Germinal center (tissue), 1 donor: ENCODE measurements at places on chromosomes 2 and 18.

DNA sequence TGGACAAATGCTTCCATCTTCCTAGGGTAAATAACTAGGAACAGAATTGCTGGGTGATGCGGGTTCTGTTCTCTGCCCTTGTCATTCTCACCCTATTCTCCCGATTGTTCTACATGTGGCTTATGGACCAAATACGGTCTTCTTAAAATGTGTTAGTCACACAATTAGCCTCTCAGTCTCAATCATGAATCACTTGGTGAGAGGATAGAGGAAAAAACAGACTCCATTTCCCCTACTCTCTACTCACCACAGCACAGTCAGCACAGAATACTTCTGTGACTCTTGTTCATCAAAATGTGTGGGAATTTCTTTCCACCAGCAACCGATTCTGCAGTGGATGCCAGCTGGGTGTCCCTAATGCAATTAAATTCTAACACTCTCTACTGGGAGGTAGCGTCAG is 125.2 kb downstream of the SH3BP4 start:
- DNase-seq = no peak

DNA sequence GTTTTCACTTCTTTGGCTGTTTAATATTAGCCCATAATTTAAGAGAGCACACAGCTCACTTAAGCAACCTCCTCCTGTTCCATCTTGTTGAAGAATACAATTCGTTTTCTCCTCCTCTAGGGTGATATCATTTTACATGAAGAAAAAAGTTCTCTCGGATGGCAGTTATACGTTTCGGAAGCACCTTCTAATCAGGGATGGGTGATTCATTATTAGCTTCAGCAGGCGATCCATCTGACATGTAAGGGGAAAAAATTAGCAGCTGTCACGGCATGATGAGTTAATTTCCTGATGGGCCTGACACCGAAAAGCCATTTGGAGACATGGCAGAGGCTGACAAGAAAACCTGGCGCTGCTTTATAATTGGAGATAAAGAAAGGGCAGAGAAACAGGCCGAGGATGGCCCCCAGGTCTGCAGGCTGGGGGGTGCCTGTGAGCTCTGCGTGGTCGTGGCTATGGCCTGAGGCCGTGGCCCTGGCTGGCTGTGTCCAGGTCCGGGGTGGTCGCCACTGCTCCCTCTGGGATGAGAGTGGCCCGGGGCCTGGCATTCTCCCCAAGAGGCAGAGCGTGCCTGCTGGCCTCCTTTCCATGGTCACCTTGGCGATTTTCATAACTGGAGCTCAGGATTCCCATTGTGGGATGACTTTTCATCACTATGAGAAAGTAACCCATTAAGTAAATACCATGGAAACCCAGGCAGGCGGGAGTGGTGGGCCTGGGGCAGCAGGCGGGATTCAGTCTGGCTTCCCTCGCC is 140.1 kb downstream of the PTGR3 start:
- no peak for DNase-seq

- no peak for DNase-seq
Observed at GRCh38 chr2:135337071-135337470, 193.9 kb downstream of the ZRANB3 start.

GRCh38 chr2:71417300-71418202 is 35.8 kb upstream of the DYSF start:
- DNase-seq = no peak

- DNase-seq = no peak
Observed at GRCh38 chr2:120897399-120897798, 161.7 kb downstream of the GLI2 start.

DNA sequence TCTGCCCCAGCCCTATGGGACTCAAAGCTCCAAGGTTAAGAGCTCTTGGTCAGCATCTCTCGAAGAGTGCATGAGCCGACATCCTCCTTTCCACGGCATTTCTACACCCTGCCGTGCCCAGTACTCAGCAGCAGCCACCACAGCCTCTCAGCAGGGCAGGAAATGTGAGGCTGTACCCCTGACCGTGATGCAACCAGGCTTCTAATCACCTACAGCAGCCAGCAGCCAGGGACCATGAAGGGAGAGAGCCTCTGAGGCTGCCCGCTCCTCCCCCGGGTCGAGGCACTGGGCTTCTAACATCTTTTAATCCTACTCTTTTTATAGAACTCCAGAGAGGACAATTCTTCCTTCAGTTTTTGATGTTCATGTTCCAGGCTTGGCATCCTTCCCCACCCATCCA is 6.5 kb downstream of the CYS1 start:
- no peak for DNase-seq

- DNase-seq = no peak
Observed at GRCh38 chr2:125746321-125747164, 909.4 kb upstream of the GYPC start.

- DNase-seq = no peak
Observed at GRCh38 chr2:171319164-171319810, 114.5 kb downstream of the METTL8 start.

- no peak for DNase-seq
Observed at GRCh38 chr2:70397186-70397585, 95.3 kb upstream of the FAM136A start.

GRCh38 chr18:37853706-37854105 is 288.1 kb upstream of the CELF4 start:
- no peak for DNase-seq

GRCh38 chr2:187644981-187645380 is 90.7 kb upstream of the TFPI start:
- DNase-seq = no peak

GRCh38 chr2:224584111-224584784 is 915 bp downstream of the CUL3 start:
- DNase-seq = peak; percentile 31

GRCh38 chr18:39453356-39453755 is 1887.8 kb upstream of the CELF4 start:
- no peak for DNase-seq

DNA sequence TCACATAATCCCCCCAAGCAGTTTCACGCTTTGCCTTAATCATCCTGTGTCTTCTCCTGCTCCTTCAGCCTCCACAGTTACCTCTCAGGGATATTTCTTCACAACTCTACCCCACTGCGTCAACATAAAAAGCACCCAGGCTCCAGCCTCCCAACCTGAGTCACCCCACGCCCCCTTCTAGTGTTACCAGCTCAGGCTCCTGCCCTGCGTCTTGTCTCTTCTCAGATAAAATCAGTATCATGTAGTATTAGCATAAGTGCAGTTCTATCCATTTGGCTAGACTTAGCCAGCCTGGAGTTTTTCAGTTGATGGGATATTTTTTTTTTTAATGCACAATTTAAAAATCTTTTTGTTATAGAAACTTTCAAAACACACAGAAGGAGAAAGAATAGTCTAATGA is 9.6 kb upstream of the PELI1 start:
- DNase-seq = no peak

DNA sequence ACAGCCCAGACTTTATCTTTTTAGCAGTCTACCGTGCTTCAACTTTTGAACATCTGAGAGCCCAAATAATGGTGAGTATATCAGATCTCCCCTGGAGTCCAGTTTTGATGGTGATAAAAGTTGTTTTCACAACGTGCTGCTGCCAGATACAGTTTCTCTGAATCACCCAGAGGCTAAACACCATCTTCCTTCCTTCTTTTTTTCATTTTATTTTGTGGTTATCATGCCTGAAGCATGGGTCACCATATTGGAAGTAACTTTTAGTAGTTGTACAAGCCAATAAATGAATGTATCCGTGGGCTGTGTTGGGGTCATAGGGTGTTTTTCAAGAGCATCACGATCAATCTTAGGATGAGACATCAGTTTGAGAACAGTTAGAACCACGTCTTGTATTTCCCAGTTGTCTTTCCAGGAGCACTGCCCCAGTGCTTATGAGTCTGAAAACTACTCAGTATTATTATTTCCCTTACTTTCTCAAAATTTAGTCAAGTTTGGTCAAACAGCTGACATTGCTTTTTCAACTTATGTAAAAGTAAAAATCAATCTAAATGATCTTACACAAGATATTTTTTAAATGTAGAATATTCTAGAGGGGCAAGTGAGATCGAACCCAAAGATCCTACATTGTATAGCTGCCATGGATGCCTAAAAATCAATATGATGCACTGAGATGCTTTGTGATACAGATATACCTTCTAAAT is 311.4 kb downstream of the CTNNA2 start:
- no peak for DNase-seq

GRCh38 chr2:69615078-69615625 is 28.4 kb downstream of the AAK1 start:
- DNase-seq = no peak

DNA sequence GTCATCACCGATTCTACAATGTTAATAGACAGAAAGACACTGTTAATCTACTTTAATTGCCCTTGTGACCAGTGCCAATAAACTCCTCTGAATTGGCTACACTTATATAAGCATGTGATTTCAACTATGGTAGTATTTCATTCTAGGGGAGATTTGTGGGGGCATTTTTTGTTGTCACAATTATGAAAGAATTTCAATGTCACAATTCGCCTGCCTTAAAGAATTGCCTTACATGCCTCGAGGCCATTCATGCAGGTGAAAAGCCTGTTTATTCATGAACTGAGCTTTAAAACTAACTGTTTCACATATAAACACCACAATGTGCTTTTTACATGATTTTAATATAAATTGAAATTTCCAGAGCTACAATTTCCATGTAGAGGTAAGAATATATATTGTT is 162.8 kb downstream of the GCA start:
- no peak for DNase-seq

- DNase-seq = no peak
Observed at GRCh38 chr2:73593680-73594079, 48.5 kb downstream of the NAT8 start.

GRCh38 chr2:53770264-53770663 is 2.7 kb downstream of the CHAC2 start:
- no peak for DNase-seq

GRCh38 chr2:217091531-217091930 is 231.7 kb upstream of the TNP1 start:
- DNase-seq = no peak

- no peak for DNase-seq
Observed at GRCh38 chr2:10057231-10058107, 14.1 kb downstream of the KLF11 start.

- no peak for DNase-seq
Observed at GRCh38 chr2:242064364-242065250, 195.1 kb downstream of the RTP5 start.

GRCh38 chr18:77173275-77174030 is 40.9 kb upstream of the MBP start:
- DNase-seq = no peak

DNA sequence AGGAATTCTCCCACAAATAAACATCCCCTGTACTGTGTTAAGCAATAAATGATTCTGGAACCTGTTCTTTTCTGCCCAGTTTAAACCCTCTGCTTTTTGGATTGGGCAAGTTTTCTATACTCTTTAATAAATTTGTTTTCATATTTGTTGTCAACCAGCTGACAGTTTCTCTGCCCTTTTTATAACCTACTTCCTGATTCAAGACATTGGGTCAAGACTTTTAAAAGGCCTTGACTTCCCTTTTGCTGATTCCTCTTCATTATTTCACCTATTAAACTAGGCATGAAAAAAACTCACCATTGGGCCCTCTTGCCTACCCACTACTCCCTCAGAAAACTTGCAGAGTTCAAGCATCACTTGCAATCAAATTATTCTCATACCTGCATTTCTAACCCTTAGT is 459.5 kb downstream of the ARHGAP15 start:
- DNase-seq = no peak

DNA sequence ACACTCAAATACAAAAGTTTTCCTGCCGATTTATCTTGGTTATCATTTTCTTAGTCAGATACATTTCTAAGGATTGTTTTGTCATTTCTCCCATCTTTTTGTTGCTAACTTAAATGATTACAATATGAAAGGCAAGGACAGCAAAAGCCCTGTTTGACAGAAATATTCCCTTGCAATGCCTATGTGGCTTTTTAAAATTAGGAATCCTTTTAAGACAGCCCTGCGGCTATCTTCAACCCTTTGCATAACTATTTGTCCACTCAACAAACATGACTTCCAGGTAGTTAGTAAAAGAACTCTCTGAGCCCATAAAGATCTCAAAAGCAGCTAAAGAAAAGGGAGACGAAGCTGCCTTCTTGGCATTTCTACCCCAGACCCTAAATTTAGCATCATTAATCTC is 179.7 kb upstream of the CDH20 start:
- no peak for DNase-seq

- DNase-seq = no peak
Observed at GRCh38 chr2:34660741-34661140, 1061.6 kb upstream of the FAM98A start.

DNA sequence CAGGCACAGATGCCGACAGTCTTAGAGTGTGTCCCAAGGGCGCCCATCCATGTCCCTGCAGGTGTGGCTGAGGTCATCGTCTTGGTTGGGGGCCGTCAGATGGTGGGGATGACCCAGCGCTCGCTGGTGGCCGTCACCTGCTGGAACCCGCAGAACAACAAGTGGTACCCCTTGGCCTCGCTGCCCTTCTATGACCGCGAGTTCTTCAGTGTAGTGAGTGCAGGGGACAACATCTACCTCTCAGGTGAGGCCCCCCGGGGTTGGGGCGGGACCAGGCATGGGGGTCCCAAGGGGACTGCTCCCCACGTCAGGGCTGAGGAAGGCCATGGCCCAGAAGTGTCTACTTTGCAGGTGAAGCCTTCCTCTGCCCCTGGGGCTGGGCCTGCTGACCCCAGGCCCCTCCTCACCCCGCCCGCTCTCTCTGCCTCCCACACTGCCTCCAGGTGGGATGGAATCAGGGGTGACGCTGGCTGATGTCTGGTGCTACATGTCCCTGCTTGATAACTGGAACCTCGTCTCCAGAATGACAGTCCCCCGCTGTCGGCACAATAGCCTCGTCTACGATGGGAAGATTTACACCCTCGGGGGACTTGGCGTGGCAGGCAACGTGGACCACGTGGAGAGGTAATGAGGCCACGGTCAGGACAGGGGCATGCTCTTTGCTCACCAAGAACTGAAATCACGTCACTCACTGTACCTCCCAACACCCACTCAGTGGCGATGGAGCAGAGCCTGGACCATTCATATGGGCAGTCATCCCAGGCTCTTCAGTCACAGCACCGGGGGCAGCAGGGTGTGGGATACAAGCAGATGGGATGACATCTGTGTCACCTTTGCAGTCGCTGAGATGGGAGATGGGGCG is 230.8 kb downstream of the ATAD2B start:
- DNase-seq = no peak

DNA sequence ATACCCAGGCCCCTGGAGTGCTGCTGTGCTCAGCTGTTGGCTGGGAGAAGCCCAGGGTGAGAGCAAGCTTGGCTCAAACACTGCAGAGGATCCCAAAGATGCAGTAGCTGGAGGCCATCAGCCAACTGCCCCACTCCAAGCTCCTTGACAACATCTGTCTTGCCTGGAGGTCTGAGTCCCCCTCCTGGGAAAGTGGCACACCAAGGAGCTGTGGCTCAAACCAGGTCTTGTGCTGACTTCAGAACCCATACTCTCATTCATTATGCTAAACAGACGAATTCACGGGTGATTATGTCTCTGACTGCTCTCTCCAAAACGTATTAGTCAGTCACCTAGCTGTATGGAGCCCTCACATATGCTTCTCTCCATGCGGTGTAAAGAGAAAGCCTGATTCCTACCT is 206.1 kb downstream of the TTC32 start:
- no peak for DNase-seq

GRCh38 chr2:219362524-219363164 is 25.1 kb downstream of the DNPEP start:
- DNase-seq = no peak
